Activated CD4-positive, alpha-beta T cell treated with anti-CD3 and anti-CD28 coated beads, Interleukin-2, amount 10 ng/mL, durations not matched to agents 7 days and 5 days (primary cell): ENCODE measurements at places on chromosomes 4 and X.
A peak's percentile ranks its signal among the peaks of the same experiment; 100 is the strongest.

- no peak for DNase-seq
These were observed 9.7 kb upstream of the SH3KBP1 start for GRCh38 chrX:19897091-19897490.

DNA sequence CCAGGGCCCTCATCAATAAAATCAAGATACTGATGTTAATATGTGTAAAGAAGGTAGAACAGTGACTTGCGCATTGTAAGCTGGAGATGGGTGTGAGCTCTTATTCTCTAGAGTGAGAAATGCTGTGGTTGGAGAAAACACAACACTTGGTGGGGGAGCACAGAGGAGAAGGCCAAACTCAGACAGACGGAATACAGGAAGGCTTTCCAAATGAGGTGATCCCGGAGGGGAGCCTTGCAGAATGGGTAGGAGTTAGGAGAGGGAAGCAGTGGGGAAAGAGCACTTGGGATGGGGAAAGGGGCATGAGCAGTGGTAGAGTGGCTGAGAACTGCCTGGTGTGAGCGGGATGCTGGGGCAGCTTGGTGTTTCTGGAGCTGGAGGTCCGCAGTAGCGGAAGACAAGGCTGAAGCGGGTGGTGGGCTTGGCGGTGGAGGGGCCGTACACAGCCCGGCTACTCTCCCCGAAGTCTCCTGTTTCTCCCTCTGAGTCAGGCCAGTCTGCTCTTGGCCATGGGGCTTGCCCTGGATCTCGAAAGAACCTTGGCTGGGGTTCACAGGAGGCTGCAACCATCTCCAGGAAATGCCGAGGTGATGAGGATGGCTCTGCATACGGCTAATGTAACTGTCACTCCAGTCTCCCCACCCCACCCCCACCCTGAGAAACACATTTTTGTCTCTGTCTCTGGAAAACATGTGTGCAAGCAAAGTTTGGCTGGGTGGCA is 11.3 kb upstream of the PLAC1 start:
- DNase-seq: no peak

- DNase-seq: no peak
These were observed 28.0 kb downstream of the ING2 start for GRCh38 chr4:183532821-183533220.

- no peak for DNase-seq
These were observed 6.3 kb downstream of the FNIP2 start for GRCh38 chr4:158775091-158775651.

DNA sequence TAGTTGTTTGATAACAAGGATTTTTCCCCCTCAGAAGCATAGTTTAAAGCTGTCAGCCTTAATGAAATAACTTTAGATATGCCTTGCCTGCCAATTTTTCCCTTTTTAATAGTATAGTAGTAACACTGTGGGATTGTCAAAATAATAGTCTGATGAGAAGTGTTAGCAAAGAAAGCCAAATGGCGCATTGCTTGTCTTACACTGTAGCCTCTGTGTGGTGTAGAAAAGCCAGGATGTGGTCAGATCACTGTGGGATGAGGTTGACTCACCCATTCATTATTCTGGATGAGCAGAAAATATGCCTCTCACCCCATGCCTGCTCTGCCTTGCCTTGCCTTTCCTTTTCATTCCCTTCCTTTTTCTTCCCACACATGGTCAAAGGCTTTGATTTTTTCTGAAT is 257.8 kb upstream of the NRK start:
- no peak for DNase-seq

GRCh38 chr4:7701866-7702649 is 237.6 kb downstream of the AFAP1 start:
- DNase-seq: no peak

- DNase-seq: peak; percentile 11
These were observed 79.6 kb downstream of the SMIM20 start for GRCh38 chr4:25993395-25994185.

DNA sequence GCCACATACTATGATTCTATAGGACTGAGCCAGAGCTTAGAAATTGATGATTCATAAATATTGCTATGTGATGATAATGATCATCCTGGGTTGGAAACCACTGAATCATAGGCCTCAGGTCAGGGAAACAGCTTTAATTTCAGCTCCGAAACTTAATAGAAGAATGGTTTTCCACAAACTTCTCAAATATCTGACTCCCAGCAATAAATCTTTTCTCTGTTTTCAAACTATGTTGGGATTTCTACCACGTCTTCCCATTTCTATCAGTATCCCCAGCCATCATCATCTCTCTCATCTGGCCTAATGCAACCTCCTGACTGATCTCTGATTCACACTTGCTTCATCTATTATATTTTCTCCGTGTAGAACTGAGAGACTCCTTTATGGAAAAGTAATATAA is 521.8 kb upstream of the AGA start:
- DNase-seq: no peak

GRCh38 chr4:116082808-116083366 is 969.5 kb upstream of the NDST4 start:
- no peak for DNase-seq

- no peak for DNase-seq
These were observed 157.6 kb upstream of the C1QTNF7 start for GRCh38 chr4:15270201-15270600.

DNA sequence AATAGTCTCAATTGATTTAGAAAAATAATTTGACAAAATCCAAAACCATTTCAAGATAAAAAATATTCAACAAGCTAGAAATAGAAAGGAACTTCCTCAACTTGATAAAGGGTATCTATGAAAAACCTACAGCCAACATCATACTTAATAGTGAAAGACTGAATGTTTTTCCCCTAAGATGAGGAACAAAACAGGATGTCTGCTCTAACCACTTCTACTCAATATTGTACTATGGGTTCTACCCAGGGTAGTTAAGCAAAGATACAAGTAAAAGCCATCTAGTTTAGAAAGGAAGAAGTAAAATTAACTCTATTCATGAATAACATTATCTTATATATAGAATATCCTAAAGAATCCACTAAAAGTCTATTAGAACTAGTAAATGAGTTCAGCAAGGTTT is 21.5 kb upstream of the SYTL5 start:
- no peak for DNase-seq

GRCh38 chr4:176498617-176499256 is 179.0 kb downstream of the SPCS3 start:
- no peak for DNase-seq

GRCh38 chr4:25378437-25378743 is 1.3 kb downstream of the ANAPC4 start:
- DNase-seq: no peak

- DNase-seq: no peak
These were observed 209.7 kb upstream of the BOD1L1 start for GRCh38 chr4:13836946-13837912.

- DNase-seq: no peak
These were observed 79.7 kb downstream of the SHROOM2 start for GRCh38 chrX:9865804-9866472.

GRCh38 chr4:150722908-150723362 is 141.0 kb downstream of the MAB21L2 start:
- DNase-seq: no peak

DNA sequence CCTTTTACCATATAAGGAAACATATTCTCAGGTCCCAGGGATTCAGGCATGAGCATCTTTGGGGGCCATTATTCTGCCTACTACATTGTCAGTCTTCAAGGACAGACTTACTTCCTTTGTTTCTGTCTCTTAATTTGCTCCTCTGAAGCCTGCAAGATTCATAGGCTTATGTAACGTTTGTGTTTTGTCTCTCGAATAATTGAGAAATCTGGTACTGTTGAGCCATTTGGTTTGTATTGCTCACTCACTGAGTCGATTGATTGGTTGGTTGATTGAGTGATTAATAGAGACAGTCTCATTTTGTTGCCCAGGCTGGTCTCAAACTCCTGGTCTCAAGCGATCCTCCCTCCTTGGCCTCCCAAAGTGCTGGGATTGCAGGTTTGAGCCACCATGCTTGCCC is 23.7 kb downstream of the TBL1X start:
- no peak for DNase-seq

- no peak for DNase-seq
These were observed 40.4 kb upstream of the CYP4V2 start for GRCh38 chr4:186150926-186151325.

- peak; percentile 48 for DNase-seq
These were observed 14.5 kb upstream of the FGG start for GRCh38 chr4:154626793-154627484.

DNA sequence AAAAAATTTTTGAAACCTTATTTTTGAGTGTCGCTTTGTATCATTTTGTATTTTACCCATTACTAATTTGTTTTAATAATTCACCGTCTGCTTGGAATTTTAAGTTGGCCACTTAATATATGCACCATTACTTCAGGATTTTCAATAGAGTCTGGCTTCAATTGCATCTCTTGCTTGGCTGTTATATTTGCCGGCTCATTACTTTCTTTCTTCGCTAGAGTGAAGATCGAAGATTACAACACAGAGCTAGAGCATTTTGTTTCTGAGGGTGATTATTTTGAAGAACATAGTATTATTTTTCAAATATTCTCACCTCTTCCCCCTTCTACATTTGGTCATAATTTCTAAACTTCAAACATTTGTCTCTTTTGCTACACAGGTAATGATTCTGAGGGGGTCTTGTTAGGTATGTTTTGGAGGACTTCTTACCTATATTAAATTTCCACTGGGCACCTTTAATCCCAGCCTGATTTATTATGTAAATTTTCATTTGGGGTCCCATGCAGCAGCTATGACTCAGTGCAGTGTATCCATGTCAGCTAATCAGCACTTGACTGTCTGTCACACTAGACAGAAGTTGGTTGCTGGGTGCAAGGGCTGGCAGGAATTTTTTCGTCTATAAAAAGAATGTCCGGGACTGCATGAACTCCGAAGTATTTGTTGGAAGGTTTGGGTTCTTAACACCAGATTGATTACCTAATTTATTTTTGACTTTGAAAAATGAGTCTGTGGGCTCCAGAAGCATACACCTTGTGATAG is 18.6 kb downstream of the TBC1D1 start:
- DNase-seq: no peak

- no peak for DNase-seq
These were observed 188.5 kb downstream of the SPRY1 start for GRCh38 chr4:123585111-123585510.

DNA sequence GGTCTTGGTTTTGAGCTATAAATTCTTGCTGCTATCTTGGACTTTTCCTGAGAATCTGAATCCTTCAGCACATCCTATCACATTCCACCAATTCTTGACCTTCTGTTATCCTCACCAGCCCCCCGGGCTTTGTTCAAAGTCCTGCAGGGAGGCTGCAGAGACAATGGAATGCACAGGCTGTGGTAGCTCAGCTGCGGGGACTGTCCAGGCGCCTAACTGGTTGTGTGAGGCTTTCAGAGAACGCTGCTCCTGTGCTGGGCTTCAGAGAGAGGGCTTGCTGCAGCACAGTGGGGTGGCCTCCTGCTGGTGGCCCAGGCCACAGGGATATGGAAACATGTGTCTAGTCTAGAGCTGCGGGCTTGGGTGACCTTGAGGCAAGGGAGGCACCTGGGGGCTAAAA is 196.3 kb upstream of the GATB start:
- DNase-seq: no peak

DNA sequence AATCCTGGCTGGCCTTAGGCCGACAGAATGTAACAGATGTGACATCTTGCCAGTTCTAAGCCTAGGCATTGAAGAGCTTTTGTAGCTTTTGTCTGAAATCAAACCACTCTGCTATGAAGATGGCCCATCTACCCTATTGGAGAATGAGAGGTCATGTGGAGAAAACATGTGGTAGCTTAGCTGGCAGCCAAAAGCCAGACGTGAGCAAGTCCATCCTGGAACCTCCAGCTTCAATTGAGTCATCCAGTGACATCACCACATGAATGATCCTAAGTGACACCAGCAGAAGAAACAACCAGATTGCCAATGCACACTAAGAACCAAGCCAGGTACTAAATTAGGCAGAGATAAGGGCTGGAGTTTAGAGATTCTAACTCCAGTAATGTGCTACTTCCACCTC is 154.8 kb upstream of the ZFP42 start:
- no peak for DNase-seq

DNA sequence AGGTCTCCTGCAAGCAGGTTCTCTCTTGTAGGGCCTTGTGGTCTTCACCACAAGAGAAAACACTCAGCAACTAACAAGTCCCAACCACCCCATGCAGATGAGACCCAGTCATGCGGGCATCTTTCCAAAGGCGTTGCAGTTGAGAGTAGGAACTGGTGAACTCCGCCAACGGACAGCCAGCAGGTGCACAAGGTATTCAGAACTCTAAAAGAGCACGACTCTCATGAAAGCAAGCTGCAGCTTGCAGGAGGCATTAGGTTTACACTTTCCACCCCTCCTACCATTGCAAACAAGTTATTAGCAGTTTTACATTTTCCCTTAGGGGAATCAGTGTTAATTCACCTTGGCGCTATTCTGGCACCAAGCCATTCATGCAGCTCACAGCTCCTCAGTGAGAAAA is 173.4 kb upstream of the KIT start:
- DNase-seq: no peak

DNA sequence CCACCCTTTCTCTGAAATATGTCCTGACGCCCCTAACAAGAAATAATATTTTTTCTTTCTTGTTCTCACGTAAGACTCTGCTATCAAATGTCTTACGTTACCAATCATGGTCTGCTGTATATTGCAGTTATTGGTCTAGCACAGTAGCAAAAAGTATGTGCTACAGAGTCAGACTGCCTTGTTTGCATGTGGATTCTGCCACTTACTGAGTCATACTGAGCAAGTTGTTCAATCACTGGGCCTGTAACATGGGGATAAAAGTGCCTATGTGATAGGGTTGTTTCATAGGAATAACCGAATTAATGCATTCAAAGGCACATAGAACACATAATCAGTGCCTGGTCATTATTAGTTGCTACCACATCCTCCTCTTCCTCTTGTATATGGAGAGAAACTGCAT is 14.1 kb downstream of the RPGR start:
- DNase-seq: no peak

GRCh38 chr4:126182336-126182735 is 867.6 kb downstream of the FAT4 start:
- no peak for DNase-seq
